ENCODE measurements at places on chromosomes 4 and X.

DNA sequence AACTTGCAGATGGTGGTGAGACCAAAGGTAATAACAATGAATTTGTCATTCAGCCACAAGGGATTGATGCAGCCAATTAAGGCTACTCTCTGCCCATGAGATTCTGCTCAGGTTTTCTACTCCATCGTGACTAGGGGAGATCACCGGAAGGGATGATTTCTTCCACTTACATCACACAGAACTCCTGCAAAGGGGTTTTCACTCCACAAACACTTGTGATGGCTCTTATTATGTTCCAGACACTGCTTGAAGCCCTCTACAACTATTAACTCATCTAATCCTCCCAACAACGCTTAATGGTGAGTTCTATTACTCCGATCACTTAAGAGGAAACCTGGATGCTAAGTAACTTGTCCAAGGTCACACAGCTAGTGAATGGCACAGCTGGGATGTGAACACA, 55.9 kb downstream of the MTNR1A start:
- no peak for DNase-seq

DNA sequence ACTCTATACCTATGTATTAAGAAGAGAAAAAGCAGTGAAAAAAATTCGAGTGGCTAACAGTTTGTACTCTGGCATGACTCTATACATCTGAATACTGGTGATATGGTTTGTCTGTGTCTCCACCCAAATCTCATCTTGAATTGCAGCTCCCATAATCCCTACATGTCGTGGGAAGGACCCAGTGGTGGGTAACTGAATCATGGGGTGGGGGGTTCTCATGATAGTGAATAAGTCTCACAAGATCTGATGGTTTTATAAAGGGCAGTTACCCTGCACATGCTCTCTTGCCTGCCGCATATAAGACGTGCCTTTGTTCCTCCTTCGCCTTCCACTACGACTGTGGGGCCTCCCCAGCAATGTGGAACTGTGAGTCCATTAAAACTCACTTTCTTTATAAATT, 70.4 kb downstream of the LRBA start:
- DNase-seq = no peak

DNA sequence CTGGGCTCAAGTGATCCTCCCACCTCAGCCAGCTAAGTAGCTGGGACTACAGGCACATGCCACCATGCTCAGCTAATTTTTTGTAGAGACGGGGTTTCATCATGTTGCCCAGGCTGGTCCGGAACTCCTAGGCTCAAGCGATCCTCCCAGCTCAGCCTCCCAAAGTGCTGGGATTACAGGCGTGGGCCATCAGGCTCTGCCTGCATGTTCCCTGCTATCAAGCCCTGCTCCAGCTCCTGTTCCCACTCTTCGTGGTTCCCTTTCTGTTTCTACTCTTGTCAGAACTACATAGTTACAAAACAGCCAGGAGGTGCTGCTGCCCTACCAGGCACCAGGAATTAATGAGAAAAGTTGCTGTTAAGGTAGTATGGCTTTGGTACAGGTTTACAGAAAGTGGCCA, 8.7 kb downstream of the TIMP1 start:
- no peak for DNase-seq

DNA sequence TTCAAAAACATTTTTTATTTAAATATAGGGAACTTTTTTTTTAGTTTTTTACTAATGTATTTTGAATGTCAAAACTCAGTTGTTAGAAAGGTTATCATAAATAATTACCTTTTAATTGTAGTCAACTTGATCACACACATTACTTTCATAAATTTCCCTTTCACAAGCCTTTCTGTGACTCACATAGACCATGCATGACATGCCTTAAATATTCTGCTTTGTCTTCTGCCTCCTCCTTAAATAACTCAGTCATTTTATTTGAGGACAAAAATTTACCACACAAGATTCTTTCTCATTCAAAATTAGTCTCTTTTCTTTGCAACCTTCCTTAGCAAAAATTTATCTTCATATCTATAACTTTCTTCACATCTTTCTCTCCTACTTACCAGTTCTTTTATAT, 219.9 kb downstream of the EVC2 start:
- no peak for DNase-seq

- no peak for DNase-seq
Observed at GRCh38 chr4:36064117-36064516, 180.2 kb downstream of the ARAP2 start.

DNA sequence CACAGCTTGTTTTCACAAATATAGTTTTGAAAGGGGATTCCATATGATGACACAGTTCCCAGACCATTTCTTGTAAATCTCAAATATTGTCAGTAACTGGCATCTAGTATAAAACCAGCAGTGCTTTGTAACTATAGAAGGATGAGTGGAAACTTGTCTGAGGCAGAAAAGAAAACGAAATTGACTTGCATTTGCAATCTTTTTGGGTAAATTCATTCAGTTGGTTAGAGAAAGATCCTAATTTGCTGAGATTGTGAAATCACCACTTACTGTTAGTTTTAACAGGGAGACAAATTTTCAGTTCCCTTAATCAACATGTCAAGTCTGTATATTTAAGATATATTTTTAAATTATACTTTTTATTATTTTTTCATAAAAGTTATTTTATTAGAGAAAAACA, 71.5 kb upstream of the VEGFC start:
- no peak for DNase-seq

GRCh38 chrX:9466124-9466495, 1.3 kb downstream of the TBL1X start:
- DNase-seq = no peak

DNA sequence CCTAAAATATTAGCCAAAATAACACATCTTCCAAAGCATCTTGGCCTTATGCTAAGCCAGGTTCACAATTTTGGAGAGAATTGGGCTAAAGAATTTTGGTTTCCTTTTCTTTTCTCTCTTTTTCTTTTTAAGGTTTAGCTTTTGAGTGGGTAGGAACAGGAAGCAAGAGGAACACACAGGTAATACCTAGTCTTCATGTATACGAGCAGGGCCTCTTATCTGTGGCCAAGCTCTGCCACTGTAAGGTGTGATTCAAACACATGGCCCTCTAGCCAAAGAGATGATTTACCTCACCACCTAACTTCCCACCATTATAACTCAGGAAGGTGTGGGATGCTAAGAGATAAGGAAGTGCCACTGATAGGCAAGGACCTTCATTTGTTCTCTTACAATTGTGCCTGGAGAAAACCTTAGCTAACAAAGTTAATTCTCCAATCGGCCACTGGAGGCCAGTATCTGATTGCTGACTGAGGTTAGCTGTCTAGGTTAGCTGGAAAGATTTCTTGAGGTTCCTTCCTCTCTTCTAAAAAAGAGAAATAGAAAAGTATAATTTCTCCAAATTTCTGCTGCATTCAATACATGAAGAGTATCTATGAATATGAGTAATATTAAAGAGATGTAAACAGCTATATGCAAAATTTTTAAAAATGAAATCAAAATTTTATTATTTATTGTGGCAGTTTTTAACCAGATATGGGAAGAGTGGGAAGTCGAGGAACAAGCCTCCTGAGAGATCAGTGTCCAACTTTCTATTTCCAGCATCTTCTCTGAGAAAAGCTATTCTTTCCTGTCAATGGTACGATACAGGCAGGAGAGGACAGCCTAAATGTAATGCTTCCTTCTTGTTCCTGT, 30.1 kb upstream of the BBS7 start:
- DNase-seq = peak; percentile 36

DNA sequence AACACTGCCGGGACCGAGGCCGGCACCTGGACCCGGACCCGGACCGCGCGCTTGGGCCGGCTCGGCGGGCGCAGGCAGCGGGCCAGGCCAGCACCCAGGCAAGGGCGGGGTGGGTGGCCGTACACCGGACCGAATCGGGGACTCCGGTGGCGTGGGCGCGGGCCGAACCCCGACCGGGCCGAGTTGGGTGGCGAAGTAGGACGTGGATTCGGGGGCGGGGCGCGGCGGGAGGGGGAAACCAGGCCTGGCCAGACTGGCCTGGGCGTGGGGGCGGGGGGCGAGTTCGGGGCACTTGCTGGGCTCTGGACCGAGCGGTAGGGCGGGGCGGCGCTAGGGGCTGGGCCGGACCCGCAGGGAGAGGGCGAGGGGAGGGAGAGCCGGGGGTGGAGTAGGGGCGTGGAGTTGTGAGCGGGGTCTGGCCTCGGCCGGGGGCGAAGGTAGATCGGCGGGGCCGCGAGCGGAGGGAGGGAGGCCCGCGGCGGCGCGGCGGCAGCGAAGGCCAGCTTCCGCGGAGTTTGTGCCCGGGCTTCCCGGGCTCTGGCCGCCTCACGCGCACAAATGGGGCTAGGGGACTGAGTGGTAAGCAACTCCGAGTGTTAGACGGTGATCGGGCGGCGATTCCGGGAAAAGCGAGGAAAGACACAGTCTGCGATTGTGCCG, 1.8 kb upstream of the BCORL1 start:
- no peak for DNase-seq

GRCh38 chr4:88283661-88284438, 511 bp downstream of the PPM1K start:
- peak; percentile 10 for DNase-seq

GRCh38 chr4:167541286-167541685, 307.0 kb upstream of the SPOCK3 start:
- no peak for DNase-seq

DNA sequence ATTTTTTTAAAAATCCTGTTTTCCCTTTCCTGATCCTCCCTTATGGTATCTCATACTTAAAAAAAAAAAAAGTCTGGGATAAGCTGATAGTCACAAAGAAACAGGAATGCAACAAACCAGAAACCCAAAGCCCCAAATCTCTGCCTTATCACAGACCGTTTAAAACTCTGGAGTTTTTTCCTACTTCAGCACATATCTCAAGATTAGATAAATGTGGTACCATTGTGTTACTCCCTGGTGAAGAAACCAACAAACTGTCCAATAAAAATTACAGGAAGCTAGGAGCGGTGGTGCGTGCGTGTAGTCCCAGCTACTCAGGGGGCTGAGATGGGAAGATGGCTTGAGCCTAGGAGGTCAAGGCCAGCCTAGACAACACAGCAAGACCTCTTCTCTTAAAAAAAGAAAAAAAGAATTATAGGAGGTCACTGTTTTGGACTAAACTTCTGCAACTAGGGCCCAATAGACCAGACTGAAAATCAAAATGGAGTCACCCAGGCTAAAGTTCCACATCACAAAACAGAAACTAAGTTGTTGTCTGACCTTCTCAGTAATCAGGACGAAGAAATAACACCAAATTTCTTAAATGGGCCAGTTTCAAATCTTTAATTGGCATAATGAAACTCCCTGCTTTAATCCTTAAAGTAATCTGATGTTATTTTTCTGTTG, 51.9 kb downstream of the RBM47 start:
- no peak for DNase-seq

DNA sequence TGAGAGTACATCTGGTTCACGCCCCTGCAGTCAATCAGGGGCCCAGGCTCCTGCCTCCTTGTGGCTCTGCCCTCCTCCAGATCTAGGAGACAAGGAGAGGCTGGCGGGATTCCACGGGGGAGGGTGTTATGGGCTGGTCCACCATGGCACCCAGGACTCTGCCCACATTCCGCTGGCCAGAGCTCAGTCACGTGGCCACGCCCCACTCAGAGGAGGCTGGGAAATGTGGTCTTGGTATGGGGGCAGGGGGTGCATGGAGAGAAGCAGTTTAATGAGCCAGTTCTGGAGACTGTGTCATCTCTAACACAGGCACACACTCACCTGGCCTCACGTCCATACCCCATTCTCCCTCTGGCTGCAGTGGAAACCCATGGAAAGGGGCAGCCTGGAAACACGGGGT, 31.5 kb upstream of the PSAPL1 start:
- no peak for DNase-seq

- DNase-seq = no peak
Observed at GRCh38 chr4:11426731-11427120, 2.0 kb downstream of the HS3ST1 start.
